ENCODE measurements at places on chromosomes 12 and 14.

DNA sequence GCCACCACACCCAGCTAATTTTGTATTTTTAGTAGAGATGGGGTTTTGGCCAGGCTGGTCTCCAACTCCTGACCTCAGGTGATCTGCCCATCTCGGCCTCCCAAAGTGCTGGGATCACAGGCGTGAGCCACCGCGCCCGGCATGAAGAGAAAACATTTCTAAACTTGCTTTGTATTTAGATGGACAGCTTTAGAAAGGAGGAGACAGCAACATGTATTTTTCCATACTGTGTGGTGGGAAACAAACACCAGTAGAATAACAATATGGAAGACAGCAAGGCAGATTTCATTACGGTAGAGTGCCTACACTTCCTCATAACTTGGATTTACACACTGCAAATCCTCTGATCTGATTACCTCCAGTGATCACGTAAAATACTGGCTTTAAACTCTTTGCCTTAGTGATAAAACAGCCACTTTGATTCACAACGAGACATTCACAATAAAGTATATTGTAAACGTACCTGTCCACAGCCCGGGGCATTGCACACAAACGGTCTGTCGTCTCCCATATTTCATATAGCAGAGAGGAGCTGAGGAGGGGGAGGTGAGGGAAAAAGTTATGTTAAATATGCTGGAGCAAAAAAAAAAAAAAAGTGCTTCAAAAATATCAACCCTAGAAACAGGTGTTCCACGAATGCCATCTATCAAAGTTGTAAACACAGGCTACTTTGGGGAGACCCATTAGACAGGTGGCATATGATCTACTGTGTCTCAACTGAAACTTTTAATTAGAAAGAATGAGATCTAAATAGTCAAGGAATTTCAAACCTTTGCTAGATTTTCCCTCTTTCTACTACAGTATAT is 25.5 kb downstream of the ATF7 start:
- no peak for DNase-seq

DNA sequence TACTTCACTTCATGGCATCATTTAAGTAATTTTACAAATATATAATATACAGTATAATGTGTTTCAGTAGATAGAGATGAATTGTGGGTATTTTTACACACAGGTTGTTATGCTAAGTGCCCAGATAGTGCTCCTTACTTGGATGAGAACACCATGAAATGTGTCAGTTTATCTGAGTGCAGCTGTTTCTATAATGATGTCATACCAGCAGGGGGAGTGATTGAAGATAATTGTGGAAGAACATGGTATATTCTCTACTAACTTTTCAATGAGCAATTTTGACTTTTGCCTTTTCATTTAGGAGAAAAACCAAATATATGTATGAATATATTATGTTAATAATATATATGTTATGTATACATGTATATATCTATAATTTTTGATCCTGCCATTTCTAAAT is 221.6 kb downstream of the LRRK2 start:
- DNase-seq = no peak

DNA sequence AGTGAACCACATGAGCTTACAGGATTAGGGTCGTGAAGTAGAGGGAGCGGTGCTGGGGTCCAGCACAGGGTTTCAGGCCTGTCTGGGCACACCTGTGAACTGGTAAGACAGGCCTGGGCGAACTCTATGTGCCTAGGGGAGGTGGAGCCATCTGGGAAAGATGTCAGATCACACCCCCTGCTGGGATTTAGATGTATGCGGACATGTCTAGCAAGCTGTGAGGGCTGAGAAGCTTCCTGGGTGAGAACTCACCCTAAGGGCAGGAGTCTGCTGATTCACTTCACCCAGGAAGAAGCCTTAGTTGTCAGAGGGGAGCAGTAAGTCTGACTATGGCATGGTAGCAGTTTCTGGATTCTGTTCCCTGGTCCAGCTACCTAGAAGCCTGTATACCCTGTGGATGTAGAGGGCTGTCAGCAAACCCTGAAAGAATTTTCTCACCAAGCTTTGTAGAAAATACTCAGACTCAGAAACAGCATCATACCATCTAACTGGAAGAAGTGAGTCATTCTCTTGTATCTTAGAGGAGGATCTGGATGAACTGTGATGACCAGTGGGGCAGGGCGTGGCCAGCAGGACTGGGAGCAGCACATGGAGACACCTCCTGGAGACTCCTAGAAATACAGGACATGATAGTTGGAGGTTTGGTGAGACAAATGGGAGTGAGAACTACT is 11.2 kb upstream of the PYGL start:
- DNase-seq = no peak

DNA sequence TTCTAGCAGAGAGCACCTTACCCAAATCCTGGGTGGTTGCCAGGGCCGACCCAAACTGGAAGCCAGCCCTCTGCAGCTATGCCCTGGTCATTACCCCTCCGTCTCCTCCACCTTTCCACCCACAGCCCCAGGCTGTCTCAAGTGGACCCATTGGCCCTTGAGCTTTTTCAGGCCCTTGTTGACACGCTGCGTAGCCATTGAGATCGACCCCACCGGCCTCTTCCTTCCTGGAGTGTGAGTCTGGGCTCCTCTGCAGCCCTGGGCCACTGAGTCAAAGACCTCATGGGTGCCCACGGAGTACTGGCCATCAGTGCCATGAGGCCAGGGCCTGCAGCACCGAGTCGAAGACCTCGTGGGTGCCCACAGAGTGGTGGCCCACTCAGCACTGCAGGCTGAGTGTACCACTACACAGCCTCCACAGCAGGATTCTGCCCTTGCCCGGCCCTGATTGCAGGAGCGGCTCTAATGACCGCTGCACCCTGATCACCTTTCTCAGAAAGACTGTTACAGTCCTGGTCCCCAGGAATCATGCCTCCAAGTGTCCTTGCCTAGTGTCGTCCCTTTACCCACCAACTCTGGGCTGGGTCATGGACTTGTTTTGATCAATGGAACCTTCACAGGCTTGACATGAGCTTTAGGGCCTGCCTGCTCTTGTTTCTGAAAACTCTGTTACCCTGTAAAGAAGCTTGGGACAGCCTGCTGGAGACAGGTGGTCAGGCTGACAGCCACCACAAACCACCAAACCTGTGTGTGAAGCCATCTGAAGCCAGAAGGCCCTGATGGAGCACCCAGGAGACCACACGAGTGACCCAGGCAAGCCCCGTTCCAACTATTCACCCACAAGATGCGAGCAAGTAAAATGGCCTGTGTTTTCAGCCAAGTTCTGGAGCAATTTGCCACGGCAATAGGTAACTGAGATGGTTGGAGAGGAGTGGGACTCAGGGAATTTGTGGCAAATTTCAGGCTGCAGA is 39.6 kb upstream of the TRAF3 start:
- no peak for DNase-seq

DNA sequence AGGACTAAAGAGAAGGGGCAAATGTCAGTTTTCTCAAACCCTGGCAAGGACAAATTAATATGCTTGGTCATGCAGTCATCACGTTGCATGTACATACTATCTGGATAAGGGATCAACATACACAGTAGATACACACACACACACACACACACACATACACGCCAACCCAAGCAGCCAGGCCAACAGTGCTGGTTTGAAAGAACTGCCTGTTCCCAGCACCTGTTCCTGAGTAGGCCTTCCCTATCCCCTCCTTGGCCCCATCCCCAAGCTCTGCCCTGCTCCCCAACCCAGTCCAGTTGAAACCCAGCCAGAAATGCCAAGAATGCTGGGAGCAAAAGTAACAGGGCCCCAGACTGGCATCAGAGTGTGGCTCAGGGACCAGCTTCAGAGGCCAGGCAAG is 4.4 kb downstream of the ITGA7 start:
- DNase-seq = no peak

- DNase-seq = no peak
Measured at GRCh38 chr14:32618991-32619390, 289.9 kb downstream of the AKAP6 start.

GRCh38 chr14:57487771-57488170 is 5.9 kb downstream of the CCDC198 start:
- no peak for DNase-seq

DNA sequence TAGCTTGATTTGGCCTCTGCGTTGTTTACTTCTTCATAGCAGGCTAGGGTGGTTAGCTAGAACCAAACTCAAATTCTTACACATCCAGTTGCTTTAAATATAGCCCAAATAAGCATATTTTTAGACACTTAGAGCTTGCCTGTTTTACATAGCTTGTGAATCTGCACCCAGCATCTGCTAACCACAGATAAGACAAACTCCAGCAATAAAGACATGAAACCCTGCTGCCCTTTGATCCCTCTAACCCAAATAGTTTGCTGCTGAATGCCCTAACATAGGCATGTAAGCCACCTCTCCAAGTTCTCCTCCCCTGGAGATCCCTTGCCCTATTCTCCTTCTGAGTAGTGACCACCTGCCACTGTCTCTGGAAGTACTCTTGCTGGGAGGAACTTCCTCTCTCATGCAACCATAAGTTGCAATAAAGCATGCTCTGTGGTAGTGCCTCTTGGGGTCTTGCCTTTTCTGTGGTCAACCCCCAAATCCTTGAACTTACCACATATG is 185.6 kb downstream of the TMEM117 start:
- no peak for DNase-seq

- peak; percentile 36 for DNase-seq
Measured at GRCh38 chr12:111313833-111314259, 55.0 kb downstream of the PHETA1 start.
